ENCODE measurements at places on chromosomes 6 and 20.

- DNase-seq: no peak
These were observed 387.3 kb downstream of the CDKAL1 start for GRCh38 chr6:20921578-20921977.

- DNase-seq: no peak
These were observed 37.6 kb upstream of the FBXL4 start for GRCh38 chr6:98985391-98985790.

DNA sequence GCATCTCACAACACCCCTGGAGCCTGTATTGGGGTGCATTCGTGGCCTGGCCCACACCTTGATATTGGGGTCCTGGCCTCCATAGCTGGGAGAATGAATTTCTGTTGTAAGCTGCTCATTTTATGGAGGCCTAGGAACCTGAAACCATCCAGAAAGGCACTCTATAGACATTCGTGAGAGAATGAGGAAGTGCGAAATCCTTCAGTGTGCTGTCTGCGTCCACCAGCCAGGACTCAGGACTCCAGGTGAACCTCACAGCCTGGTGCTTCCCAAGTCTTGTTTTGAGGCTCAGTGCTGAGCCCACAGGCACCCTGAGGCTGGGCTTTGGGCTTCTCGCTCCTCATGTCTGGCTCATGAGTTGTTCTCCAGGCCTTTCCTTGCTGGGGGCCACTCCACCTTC is 11.9 kb upstream of the RBBP8NL start:
- no peak for DNase-seq

GRCh38 chr6:87220997-87221396 is 65.6 kb downstream of the ZNF292 start:
- no peak for DNase-seq

DNA sequence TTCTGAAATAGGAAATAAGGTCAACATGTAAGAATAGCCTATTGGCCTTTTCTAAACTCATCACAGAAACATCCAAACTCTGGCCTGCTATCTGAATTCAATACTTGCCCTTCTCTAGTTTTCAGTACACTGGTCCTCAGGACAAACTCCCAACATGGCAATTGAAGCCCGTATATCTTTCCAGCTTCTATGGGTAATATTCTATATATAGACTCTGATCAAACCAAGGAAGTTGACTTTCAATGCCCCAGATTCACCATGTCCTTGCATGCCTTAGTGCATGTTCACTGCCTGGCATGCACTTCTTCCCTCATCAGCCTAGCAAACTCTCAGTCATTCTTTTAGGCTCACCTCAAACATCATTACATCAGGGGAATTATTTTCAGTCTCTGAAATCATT is 73.2 kb downstream of the RSPO3 start:
- DNase-seq: no peak

- no peak for DNase-seq
These were observed at the start of gene CLVS2 for GRCh38 chr6:122995921-122996793. Gene CLVS2 (plus strand): TSS chr6:122996235. CDS start chr6:122997778, 1,543 bp downstream.

- no peak for DNase-seq
These were observed 207.4 kb downstream of the SOX4 start for GRCh38 chr6:21800948-21801438.

DNA sequence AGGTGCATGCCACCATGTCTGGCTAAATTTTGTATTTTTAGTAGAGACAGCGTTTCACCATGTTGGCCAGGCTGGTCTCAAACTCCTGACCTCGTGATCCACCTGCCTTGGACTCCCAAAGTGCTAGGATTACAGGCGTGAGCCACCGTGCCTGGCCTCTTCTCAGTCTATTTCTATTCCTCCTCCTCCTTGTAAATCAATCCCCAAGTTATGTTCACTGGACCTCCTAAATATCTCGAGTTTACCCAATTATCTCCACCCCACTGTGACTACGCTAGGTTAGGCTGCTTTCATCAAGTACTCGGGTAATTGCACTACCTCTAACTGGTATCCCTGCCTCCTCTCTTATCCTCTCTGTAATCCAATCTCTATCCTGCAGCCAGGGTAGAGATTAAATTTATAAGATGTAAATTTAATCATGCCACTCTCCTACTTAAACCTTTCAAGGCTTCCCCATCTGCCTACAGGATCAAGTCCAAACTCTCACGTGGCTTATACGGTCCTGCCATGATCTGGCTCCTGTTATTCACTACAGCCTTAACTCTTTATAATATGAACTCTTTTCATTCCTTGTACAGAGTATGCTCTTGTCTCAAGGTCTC is 837 bp upstream of the MAD2L1BP start:
- DNase-seq: no peak

DNA sequence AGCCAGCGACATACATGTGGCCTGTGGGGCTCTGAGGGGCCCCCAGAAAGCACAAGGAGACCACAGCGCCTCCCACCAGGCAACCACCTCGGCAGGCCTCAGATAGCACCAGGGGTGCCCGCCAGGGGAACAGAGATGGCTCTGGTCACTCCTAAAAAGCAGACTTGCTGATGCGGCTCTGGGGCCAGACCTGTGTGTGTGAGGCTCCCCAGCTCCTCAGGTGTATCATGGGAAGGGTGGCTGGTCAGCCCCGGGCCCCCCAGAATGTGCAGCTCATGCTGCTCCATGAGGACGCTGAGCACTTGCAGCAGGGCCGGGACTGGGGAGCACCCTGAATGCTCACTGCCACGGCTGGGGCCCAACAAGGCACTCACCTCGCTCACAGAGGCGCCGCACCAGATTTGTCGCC is 60.2 kb downstream of the PYGB start:
- DNase-seq: no peak

GRCh38 chr6:71412559-71413140 is 124.0 kb downstream of the OGFRL1 start:
- DNase-seq: no peak

DNA sequence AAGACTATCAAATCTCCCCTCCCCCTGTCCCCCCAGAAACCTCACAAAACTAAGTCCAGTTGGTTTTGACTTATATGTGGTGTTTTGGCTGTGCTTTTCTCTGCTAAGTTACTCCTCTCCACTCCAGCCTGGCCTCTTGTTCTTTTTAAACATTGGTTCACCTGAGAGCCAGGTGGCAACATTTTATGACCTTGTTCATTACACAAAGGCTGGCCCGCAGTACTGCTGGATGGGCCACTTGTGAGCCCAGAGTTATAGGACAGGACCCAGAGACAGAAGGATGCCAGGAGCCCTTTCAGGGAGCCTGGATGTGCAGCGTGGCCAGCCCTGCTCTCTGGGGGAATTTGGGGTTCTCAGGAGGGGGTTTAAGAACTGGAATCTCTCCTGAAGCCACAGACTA is 90.0 kb downstream of the RAMACL start:
- no peak for DNase-seq

GRCh38 chr6:161013695-161014094 is 22.1 kb downstream of the MAP3K4 start:
- no peak for DNase-seq

DNA sequence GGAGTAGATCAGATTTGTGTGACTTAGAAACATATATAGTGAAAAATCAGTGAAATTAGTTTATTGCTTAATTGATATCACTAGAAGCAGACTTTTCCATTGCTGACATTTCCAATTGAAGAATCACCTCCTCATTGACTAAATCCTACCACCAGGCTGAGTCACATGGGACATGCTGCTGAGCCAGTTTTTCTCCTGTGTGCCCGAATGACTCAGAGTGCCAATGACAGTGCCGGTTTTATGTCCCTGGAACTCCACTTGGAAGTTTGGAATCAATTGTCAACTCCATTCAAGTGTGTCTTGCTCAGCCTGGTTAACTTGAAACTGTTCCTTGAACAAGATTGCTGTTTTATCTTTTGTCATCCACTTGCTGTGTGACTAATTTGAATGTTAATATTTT is 316.1 kb upstream of the PRDM1 start:
- DNase-seq: no peak

GRCh38 chr6:43181621-43181941 is 415 bp upstream of the CUL9 start:
- DNase-seq: no peak

- DNase-seq: no peak
These were observed 9.0 kb upstream of the AFDN start for GRCh38 chr6:167817729-167818128.

GRCh38 chr6:126181173-126181741 is 158.7 kb upstream of the CENPW start:
- DNase-seq: no peak

DNA sequence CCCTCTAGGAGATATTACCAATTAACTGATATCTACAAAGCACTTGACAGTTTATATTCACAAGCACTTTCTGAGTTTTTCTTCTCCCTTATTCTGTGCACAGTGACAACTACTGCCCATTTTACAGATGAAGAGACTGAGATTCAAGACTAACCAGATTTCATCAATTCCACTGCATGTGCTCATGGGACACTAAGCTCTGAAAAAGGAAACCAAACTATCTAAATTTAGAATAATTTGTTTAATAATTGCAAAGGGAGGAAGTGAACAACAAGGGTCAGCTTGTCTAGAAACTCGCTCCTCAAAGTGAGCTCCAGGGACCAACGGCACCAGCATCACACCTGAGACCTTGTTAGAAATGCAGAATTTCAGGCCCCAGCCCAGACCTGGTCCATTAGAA is 50.8 kb upstream of the MYLIP start:
- no peak for DNase-seq

- no peak for DNase-seq
These were observed 53.9 kb downstream of the CDK19 start for GRCh38 chr6:110761371-110761770.

DNA sequence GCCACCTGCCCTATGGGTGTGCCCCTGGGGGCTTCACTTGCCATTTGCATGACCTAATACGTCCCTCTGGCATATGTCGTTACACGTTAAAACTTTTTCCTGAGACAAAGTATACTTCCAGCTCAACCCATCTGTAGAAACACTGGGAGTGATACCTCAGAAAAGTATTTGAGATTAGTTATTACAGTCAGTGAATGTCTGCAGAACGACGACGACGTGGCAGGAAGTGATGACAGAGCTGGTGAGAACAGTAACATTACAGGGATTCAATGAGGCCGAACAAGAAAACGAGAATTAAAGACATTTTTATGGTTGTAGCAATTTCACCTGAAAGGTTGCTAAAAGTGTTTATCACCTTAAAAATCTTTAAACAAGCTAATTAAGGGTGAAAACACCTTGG is 40.2 kb downstream of the SASH1 start:
- DNase-seq: no peak

GRCh38 chr6:12009180-12009685 is 2.9 kb upstream of the HIVEP1 start:
- no peak for DNase-seq

DNA sequence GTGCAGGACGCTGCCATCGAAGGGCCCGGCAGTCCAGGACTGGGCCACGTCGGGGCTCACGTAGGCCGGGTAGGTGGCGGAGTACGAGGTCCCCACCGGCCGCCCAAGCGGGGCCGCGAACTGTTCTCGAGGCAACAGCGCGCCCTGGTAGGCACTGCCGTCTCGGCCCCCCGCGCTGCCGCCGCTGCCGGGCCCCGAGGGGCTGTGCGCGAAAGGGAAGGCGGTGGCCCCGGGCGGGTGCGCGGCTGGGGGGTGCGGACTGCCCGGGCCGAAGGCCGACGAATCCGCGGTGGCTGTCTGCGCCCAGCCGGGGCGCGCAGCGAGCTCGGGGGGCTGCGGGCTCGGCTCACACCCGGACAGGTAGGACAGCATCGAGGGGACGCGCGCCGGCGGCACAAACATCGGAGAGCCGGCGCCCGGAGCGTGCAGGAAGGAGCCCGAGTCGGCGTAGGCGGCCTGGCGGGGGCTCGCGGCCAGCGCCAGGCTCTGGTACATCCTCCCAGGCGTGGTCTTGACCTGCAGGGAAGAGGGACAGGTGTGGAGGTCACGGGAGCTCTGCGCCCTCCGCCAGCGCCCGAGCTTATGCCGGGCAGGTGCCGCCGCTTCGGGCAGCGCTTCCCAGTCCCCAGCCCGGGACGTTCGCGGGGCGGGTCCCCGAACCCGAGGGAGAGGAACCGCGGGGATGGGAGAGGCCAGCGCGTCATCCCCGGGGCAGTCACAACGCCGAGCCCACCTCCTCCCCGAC is 596 bp downstream of the GATA5 start:
- no peak for DNase-seq

DNA sequence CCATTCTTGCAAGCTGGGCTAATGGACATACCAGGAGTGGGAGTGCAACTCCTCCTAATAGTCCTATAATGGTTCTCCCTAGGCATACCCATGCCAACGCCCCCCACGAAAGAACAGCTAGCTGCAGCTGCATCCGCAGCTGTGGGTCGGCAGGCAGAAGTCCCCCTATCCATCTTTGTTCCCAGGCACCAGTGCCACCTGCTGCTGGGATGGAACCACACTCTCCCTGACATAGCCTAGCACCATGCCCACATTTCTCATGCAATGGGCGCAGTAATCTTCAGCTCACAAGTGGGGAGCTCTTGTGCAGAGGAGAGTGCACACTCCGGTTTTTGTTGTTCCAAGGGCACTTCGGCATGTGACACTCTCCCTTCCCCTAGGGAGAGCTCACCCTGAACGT is 567.8 kb downstream of the GRIK2 start:
- no peak for DNase-seq

GRCh38 chr6:157498817-157499216 is 117.8 kb downstream of the ZDHHC14 start:
- DNase-seq: no peak

DNA sequence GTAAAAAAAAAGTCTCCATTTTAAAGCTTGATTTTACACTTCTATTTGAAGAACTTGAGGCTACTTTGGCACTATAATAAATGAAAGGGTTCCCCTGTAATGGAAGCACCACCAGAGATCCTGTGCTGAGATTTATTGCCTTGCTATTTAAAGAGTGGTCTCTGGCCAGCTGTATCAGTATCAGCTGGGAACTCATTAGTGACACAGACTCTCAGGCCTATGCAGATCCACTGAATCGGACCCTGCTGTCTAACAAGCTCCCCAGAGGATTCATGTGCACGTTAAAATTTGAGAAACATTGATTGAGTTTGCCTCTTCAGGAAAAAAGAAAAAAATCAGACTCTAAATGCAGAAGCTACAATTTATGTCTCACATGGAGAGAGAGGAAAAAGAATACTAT is 299.9 kb upstream of the BMP2 start:
- no peak for DNase-seq

- no peak for DNase-seq
These were observed 19.1 kb downstream of the ME1 start for GRCh38 chr6:83411731-83412130.

DNA sequence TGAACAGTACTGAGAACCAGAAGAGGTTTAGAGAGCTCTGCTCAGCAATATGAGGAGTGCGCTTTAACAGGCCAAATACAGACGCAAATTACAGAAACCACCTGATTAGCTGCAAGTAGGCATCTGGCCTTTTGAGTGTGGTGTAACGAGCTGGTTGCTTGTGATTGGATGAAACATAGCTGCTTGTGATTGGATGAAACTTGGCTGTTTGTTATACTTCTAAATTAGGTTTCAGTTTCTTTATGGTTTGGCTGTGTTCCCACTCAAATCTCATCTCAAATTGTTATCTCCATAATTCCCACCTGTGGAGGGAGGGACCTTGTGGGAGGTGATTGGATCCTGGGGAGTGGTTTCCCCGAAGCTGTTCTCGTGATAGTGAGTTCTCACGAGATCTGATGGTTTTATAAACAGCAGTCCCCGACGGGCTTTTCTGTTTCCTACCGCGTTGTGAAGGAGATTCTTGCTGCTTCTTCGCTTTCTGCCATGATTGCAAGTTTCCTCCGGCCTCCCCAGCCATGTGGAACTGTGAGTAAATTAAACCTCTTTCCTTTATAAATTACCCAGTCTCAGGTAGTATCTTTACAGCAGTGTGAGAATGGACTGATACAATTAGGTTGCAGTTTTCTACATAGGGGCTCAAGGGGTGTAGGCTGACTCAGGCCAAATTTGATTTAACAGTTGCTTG is 655.9 kb upstream of the MAN1A1 start:
- no peak for DNase-seq

All from stimulated activated CD8-positive, alpha-beta memory T cell treated with anti-CD3 and anti-CD28 coated beads, Interleukin-15, amount 100 ng/mL, for 24 hours (primary cell).